ENCODE measurements at places on chromosomes 11 and 22. TPM values are rescaled to one million over a fixed set of nuclear protein-coding genes. Genes with fewer than 3 reads are reported as not detected.

Gene MLC1
- total RNA-seq, result under 0.01 TPM

Gene KCNQ1OT1
- total RNA-seq, result 20.8 TPM

Gene VWCE
- 0.65 TPM for total RNA-seq

Gene PRG3
- total RNA-seq, result not detected

Gene PKNOX2
- total RNA-seq, result 3.1 TPM
